Heart right ventricle (tissue), 16 donors: ENCODE measurements at places on chromosomes 12 and 14. TPM values are rescaled to one million over a fixed set of nuclear protein-coding genes. Genes with fewer than 3 reads are reported as not detected.

The TMEM119 gene
- 1.0 TPM for polyA plus RNA-seq

GRCh38 chr14:42090122-42090521 is 483.4 kb downstream of the LRFN5 start:
- no peaks in the 10 kb centered on the region for H3K36me3 ChIP-seq
- H3K4me1 ChIP-seq = no peaks in the 10 kb centered on the region
- no peak overlapping the region for H3K4me3 ChIP-seq
- no peak for DNase-seq

The C12orf43 gene
- 8.6 TPM for polyA plus RNA-seq

The ITGA5 gene
- polyA plus RNA-seq = 154 TPM

DNA sequence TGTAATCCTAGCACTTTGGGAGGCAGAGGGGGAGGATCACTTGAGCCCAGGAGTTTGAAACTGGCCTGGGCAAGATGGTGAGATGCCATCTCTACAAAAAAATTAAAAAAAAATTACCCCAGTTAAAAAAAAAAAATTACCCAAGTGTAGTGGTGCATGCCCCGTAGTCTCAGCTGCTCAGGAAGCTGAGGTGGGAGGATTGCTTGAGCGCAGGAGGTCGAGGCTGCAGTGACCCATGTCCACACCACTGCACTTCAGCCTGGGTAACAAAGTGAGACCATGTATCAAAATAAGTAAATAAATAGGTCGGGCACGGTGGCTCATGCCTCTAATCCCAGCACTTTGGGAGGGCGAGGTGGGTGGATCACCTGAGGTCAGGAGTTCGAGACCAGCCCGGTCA is 128.8 kb downstream of the VRK1 start:
- no peak for DNase-seq
- H3K27ac ChIP-seq = no peak overlapping the region
- H3K4me3 ChIP-seq = no peak overlapping the region
- no peaks in the 10 kb centered on the region for H3K27me3 ChIP-seq
- no peaks in the 10 kb centered on the region for H3K36me3 ChIP-seq

DNA sequence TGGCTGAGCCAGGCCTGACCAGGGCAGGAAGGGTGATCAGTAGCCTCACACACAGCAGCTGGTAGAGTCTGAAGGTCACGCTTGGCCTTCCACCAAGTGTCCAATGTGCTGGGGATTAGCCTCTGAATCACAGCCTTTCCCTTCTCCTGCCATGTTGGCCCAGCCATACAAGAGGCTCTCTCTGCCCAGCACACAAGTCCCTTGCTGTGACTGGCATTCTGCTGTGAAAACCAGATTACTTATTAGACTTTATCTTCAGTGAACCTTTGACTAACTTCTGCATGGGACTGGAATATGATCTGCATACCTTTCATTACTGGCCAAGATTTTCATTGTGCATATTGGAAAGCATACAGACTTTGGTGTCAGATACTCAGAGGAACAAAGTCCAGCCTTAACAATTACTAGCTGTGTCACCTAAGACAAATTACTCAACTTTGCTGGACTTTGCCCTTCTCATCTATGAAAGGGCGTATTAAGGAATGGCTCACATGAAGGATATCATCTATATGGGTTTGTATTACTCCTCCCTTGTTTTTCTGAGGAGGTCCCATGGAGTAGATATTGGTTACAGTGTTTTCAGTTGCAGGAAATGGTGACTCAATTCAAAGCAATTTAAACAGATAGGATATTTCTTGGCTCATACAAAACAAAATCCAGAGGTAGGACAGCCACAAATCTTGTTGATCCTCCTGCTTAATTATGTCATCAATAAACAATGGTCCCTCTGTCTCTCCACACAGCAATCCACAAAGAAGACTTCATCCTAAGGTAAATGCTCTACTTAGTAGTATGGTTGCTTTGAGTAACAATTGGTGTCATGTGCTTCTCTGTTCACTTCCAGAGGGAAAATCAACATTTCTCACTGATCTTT is 99.6 kb downstream of the DYRK2 start:
- no peak for DNase-seq
- no peak overlapping the region for H3K27ac ChIP-seq
- no peaks in the 10 kb centered on the region for H3K27me3 ChIP-seq
- no peak overlapping the region for H3K4me3 ChIP-seq
- H3K36me3 ChIP-seq = no peaks in the 10 kb centered on the region
- H3K4me1 ChIP-seq = no peaks in the 10 kb centered on the region

GRCh38 chr12:21815306-21816062 is 41.0 kb upstream of the KCNJ8 start:
- H3K4me3 ChIP-seq = no peak overlapping the region
- no peaks in the 10 kb centered on the region for H3K4me1 ChIP-seq
- no peaks in the 10 kb centered on the region for H3K27me3 ChIP-seq
- no peak for DNase-seq

GRCh38 chr12:54723379-54724256 is 75.5 kb upstream of the DCD start:
- H3K27me3 ChIP-seq = no peaks in the 10 kb centered on the region
- H3K36me3 ChIP-seq = no peaks in the 10 kb centered on the region
- DNase-seq = no peak
- no peak overlapping the region for H3K27ac ChIP-seq
- H3K4me1 ChIP-seq = no peaks in the 10 kb centered on the region

DNA sequence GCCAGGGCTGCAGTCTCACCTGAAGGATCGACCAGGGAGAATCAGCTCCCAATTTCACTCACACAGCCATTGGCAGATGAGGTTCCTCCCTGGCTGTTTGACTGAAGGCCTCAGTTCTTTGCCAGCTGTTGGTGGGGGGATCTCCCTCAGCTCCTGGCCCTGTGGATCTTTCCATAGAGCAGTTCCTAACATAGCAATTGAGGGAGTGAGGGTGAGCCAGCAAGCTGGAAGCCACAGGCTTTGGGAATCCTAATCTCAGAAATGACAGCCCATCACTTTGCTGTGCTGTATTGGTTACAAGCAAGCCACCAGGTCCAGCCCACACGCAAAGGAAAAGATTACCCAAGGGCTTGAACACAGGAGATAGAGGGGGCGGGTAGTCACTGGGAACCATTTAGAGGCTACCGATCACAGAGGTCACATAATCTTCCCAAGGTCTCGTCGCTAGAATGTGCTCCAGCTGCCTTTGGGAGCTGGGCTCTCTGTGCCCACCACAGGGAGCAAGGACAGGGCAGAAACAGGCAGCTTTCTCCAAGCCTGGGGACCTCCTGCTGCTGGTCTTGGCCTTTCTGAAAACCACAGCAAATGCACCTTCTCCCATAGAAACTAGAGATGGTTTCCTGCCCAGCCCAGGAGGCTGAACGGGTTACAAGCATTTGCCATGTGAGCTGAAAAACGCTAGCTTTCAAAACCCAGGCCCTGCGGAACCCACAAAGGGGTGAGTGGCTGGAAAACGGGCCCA is 4.6 kb upstream of the OTUB2 start:
- no peaks in the 10 kb centered on the region for H3K36me3 ChIP-seq
- H3K4me1 ChIP-seq = no peaks in the 10 kb centered on the region
- H3K27ac ChIP-seq = no peak overlapping the region
- no peaks in the 10 kb centered on the region for H3K27me3 ChIP-seq
- no peak for DNase-seq

DNA sequence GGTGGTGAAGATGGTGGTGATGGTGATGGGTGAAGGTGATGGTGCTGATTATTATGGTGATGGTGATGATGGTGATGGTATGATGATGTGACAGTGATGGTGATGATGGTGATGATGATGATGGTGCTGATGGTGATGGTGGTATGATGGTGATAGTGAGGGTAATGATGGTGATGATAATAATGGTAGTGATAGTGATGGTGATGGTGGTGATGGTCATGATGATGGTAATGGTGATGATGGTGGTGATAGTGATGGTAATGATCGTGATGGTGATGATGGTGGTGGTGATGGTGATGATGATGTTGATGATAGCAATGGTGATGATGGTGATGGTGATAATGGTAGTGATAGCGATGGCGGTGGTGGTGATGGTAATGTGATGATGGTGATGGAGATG is 197.9 kb upstream of the ALG10B start:
- H3K36me3 ChIP-seq = no peaks in the 10 kb centered on the region
- no peak overlapping the region for H3K4me3 ChIP-seq
- no peaks in the 10 kb centered on the region for H3K4me1 ChIP-seq
- no peak overlapping the region for H3K27ac ChIP-seq

GRCh38 chr12:46675736-46676135 is 150.1 kb downstream of the SLC38A4 start:
- no peak for DNase-seq
- H3K4me1 ChIP-seq = no peaks in the 10 kb centered on the region
- H3K36me3 ChIP-seq = no peaks in the 10 kb centered on the region
- H3K4me3 ChIP-seq = no peak overlapping the region
- no peak overlapping the region for H3K27ac ChIP-seq

GRCh38 chr14:34983786-34984185 is 994 bp downstream of the SRP54 start:
- DNase-seq = no peak
- H3K4me1 ChIP-seq = peaks cover 33% of the 10 kb centered on the region
- H3K36me3 ChIP-seq = peaks cover 3% of the 10 kb centered on the region
- no peaks in the 10 kb centered on the region for H3K27me3 ChIP-seq
- no peak overlapping the region for H3K27ac ChIP-seq
- peak overlapping the region; percentile 69 for H3K4me3 ChIP-seq

DNA sequence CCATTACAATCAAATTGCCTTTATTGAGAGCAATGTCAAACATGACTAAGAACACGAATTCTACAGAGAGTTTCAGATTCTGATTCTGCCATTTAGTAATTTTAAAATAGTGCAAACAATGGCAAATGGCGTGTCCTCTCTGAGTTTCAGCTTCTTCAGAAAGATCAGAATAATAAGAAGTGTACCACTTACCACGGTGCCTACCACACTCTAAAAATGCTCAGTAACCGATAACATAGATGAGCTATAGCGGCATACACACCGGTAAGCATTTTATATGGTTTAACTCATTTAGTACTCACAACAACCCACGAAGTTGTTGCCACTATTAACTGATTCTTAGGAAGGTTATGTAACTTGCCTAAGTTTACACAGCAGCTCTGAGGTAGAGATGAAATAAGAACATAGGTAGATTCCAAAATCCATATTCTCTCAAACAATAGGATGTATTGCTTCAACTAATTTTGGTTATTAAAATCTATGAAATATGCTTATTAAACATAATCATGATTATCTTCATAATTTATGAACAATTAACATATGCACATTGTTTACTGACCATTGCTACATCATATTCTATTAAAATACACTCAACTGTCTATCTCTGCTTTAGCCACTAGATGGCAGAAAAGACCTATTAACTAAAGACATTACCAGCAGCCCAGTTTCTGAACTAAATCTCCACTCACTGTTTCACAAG is 38.3 kb downstream of the SLC6A15 start:
- H3K4me1 ChIP-seq = no peaks in the 10 kb centered on the region
- no peak overlapping the region for H3K27ac ChIP-seq
- no peak for DNase-seq
- H3K27me3 ChIP-seq = no peaks in the 10 kb centered on the region
- no peak overlapping the region for H3K4me3 ChIP-seq

The SNAPC1 gene
- 6.2 TPM for polyA plus RNA-seq

DNA sequence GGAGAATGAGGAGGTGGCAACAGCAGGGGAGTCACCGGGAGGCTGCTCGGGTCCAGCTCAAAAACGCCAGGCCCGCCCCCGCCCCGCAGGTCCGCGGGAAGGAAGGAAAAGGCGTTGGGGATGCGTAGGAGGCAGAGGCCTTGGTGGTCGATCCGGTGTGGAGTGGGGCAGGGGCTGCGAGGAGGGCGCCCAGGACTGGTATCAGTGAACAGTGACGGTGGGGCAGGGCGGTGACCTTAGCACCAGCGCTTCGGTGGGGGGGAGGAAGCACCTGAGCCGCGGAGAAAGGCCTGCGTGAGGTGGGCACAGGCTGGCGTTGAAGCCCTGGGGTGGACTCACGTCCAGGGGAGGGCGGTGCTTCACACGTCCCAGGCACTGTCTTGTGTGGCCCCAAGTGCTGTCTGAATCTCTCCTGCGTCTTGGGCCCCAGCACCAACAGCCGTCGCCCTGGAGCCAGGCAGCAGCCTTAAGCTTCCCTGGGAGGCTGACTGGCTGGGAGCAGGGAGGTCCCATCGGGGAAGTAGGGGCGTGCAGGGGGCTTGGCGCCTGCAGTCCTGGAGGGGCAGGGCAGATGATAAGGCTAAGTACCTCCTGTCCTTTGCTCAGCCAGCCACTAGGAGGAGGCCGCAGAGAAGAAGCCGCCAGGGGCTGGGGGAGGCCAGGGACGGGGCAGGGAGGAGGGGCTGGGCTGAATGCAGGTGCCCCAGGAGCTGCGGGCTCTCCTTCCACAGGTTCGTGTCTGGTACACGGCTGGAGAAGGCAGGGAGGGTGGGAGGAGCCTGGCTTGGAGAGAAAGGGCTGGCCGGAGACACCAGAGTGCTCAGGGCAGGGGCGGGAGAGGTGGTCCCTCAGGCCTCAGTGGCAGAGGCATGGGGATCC is 26.5 kb downstream of the ZBTB42 start:
- H3K4me1 ChIP-seq = peaks cover 25% of the 10 kb centered on the region
- H3K36me3 ChIP-seq = no peaks in the 10 kb centered on the region
- no peak for DNase-seq
- H3K27me3 ChIP-seq = no peaks in the 10 kb centered on the region

DNA sequence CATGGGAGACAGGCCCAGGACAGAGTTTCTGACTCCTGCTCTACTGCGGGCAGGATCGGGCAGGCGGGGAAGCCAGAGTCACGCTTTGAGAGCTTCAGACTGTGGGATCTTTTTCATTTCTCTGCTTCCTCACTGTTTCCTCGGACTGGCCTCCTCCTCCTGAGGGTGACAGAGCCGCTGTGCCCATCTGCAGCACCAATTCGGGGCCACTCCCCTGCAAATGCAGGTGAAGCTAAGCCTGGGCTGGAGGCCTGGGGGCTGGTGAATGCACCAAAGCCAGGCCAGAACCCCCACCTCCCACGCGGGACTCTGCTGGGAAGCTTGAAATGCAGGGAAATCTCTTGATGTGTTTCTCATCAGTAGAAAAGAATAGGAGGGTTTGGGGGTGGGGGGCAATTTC is 77.5 kb downstream of the FOXN3 start:
- H3K27ac ChIP-seq = peak overlapping the region; percentile 64
- H3K27me3 ChIP-seq = no peaks in the 10 kb centered on the region
- peaks cover 45% of the 10 kb centered on the region for H3K4me1 ChIP-seq
- DNase-seq = no peak

DNA sequence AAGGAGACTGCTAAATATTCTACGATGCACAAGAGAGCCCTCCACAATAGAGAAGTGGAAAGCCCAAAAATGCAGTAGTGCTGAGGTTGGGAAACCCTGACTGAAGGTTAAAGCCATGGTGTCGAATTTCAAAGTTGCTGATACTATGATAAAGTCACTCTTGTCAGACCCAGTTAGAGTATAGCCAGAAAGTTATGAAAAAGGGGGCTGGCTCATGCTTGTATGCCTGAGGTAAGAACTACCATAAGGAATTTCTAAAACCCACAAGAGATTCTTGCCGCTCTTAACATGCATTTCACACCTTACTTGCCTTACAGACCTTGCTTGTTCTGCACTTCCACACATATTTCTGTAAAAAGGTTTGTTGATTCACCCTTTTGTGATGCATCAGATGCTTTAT is 184.6 kb downstream of the SLC6A15 start:
- H3K27ac ChIP-seq = no peak overlapping the region
- H3K4me1 ChIP-seq = no peaks in the 10 kb centered on the region

- H3K27ac ChIP-seq = no peak overlapping the region
- no peak for DNase-seq
- H3K4me1 ChIP-seq = no peaks in the 10 kb centered on the region
- H3K4me3 ChIP-seq = no peak overlapping the region
- H3K36me3 ChIP-seq = no peaks in the 10 kb centered on the region
- H3K27me3 ChIP-seq = no peaks in the 10 kb centered on the region
Measured at GRCh38 chr12:64937452-64937851, 113.0 kb downstream of the TBC1D30 start.
